Fibroblast of skin of back (primary cell): ENCODE measurements at places on chromosomes 13 and 19.

- DNase-seq, result no peak
Observed at GRCh38 chr19:29587059-29587458, 19.0 kb upstream of the POP4 start.

DNA sequence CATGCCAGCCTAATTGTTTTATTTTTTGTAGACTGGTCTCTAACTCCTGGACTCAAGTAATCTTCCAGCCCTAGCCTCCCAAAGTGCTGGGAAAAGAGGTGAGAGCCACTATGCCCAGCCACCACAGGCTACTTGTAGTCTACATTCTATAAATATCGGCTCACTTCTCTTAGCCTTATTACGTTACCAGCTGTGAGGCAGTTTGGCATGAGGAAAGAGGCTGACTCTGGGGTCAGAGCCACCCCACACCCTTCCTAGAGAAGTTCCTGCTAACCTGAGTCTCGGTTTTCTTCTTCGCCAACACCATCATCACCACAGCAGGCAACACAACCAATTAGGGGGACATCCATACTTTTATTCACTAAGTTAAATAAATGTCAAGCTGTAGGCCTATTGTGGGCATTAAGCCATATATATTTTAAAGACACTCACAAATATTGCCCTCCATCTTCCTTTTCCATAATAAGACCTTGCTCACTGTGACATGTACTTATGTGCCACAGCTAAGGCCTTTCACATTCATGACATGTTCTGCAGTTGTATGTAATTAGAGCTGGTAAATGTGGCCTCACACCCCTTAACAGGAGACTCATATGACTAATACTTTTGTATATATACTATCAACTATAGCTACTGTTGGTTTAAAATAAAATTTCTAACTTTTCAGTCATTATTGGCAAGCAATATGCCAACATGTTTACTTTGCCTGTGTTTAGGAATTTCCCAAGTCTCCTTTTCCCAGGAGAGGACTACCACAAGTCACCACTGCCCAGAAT lies 5.7 kb downstream of the SLC25A30 start:
- DNase-seq, result peak; percentile 20

DNA sequence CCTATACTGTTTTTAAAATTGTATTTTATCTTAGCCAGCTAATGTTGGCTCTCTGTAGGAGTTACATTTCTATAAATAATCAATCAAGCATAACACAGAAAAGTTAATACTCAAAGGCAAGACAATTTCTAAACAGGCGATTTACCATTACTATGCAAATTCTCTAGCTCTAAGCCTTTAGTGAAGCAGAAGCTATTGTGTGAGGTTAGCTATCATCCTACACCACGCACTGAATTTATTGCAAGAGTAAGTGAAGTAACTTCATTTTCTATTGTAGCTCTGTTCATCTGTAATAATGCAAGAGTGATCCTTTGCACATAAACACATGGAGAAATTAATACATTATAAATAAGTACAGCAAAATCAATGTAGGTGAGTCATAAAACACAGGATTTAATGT lies 439.3 kb downstream of the PCDH9 start:
- DNase-seq, result no peak

DNA sequence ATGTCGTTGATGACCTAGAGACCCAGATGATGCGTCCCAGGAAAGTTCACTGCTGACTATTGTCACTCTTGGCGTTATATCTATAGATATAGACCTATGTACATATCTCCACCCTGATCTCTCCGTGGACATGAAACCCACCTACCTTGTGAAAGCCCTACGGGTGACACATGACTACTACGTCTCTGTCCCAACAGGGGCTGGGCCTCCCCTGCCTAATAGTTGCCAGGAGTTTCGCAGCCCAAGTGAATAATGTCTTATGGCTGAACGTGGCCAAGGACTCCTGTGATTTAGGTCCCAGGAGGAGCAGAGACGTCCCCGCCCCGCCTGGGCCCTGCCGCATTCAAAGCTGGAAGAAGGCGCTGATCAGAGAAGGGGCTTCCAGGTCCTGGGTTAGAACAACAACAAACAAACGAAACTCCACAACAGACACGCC lies 4.9 kb upstream of the POU4F1 start:
- no peak for DNase-seq

GRCh38 chr13:110270507-110270906 lies 36.5 kb downstream of the COL4A1 start:
- DNase-seq, result no peak

- DNase-seq, result no peak
Observed at GRCh38 chr19:15250640-15250993, 18.4 kb upstream of the EPHX3 start.

- DNase-seq, result no peak
Observed at GRCh38 chr13:81106348-81106747, 765.4 kb upstream of the SPRY2 start.

DNA sequence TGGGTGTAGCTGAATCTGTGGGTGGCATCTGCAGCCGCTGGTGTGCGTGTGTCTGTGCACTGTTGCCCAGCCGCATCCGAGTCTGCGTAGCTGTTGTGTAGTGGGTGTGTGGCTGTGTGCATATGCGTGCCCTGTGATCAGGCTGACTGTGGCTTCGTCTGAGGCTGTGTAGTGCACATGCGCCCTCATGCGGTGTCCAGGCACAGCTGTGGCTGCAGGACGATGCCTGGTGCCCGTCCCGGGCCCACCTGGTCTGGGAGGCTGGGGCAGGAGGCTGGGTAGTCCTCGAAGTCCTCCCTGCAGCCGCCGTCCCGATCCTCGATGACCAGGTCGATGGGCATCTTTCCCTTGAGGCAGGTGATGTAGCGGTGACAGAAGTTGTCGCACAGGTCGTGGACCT lies 4.9 kb downstream of the MEIS3 start:
- no peak for DNase-seq

DNA sequence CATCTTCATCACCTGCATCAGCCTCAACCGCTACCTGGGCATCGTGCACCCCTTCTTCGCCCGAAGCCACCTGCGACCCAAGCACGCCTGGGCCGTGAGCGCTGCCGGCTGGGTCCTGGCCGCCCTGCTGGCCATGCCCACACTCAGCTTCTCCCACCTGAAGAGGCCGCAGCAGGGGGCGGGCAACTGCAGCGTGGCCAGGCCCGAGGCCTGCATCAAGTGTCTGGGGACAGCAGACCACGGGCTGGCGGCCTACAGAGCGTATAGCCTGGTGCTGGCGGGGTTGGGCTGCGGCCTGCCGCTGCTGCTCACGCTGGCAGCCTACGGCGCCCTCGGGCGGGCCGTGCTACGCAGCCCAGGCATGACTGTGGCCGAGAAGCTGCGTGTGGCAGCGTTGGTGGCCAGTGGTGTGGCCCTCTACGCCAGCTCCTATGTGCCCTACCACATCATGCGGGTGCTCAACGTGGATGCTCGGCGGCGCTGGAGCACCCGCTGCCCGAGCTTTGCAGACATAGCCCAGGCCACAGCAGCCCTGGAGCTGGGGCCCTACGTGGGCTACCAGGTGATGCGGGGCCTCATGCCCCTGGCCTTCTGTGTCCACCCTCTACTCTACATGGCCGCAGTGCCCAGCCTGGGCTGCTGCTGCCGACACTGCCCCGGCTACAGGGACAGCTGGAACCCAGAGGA lies 2.6 kb downstream of the P2RY11 start:
- no peak for DNase-seq

GRCh38 chr19:8655340-8655709 lies 24.9 kb downstream of the NFILZ start:
- no peak for DNase-seq

- DNase-seq, result peak; percentile 58
Observed at GRCh38 chr19:45250832-45251451, at the start of gene MARK4. Gene MARK4, plus strand, starts transcription at chr19:45251271. Its CDS starts 318 bp downstream, at chr19:45251589.

DNA sequence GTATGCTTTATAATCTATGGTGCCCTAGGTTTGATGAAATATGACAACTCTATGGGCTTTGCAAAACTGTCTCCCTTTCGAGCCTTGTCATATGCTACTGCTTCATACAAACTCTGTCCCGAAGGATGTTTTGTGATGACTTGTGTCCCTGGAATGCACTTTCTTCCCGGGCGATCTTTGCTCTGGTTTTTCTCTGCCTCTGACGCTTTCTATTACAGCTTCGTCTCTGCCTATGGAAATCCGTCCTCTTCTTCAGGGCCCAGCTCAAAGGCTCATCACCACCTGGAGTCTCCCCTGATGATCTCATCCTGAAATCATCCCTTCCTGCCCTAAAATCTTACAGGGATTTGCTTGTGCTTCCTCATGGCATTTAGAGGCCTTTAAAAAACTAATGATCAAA lies 191.5 kb upstream of the KL start:
- peak; percentile 94 for DNase-seq

DNA sequence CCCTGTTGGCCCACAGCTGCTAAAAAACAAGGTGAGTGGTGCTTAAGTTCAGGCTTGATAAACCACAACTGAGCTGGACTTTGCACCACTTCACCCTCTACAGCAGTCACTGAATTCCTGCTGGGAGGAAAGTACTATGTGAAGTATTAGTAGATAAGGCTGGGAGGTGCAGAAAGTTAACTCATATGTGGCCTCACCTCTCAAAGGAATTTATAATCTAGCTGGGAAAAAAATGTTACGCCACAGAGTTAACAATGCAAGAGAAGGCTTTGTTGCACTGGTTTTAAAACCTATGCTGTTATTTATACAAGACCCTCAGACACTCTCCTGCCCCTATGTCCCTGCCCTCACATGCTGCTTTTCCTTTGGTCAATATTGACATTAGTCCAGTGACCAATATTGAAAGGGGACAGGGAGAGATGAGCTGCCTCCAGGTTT lies 60.9 kb downstream of the LIG4 start:
- DNase-seq, result no peak
